Caki2 (cell line): ENCODE measurements at places on chromosomes 11 and 22. TPM values are rescaled to one million over a fixed set of nuclear protein-coding genes. Genes with fewer than 3 reads are reported as not detected.

INS gene
- not detected in 2 replicates for total RNA-seq

TRIM66 gene
- 0.27 and 2.9 TPM in 2 replicates for total RNA-seq

HEPN1 gene
- total RNA-seq: not detected in 2 replicates

GRCh38 chr11:10592331-10592730, 23.9 kb upstream of the LYVE1 start:
- no peak for DNase-seq

DNA sequence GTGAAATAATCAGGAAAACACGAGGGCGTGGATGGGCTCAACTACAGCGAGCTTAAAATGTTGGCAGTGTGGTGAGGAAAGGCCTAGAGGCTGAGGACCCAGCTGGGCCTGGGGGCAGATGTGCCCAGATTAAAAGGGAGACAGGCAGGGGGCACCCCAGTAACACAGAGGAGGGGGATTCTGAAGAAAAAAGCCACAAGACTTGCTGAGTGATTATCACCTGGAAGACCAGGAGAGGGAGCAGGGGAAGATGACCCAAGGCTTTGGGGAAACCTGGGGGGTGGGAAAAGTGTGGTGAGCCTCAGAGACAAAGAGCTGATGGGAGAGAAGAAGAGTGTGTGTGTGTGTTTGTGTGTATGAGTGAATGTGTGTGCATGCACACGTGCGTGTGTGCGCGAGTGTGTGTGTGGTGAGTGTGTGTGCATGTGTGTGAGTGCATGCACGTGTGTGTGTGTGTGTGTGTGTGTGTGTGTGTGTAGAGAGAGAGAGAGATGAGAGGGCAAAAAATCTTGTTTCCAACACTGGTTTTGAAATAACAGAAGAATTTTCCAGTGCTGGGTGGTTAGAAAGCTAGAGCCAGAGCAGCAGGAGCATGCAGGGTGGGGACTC, 500.5 kb downstream of the BUD13 start:
- no peak for DNase-seq

- DNase-seq: no peak
Measured at GRCh38 chr11:87368151-87368550, 330.4 kb downstream of the TMEM135 start.

- DNase-seq: no peak
Measured at GRCh38 chr11:130051082-130051481, 18.6 kb upstream of the APLP2 start.
